Foreskin keratinocyte (primary cell): ENCODE measurements at places on chromosomes 11 and 22.
A peak's percentile ranks its signal among the peaks of the same experiment; 100 is the strongest.

DNA sequence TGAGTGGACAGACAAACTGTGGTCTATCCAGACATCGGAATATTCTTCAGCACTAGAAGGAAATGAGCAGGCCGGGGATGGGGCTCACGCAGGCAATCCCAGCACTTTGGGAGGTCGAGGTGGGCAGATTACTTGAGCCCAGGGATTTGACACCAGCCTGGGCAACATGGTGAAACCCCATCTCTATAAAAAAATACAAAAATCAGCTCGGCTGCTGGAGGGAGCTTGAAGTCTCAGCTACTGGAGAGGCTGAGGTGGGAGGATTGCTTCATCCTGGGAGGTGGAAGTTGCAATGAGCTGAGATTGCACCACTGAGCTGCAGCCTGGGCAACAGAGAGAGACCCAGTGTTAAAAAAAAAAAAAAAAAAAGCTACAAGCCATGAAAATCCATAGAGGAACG is 8.0 kb upstream of the CTSD start:
- no peak for DNase-seq

DNA sequence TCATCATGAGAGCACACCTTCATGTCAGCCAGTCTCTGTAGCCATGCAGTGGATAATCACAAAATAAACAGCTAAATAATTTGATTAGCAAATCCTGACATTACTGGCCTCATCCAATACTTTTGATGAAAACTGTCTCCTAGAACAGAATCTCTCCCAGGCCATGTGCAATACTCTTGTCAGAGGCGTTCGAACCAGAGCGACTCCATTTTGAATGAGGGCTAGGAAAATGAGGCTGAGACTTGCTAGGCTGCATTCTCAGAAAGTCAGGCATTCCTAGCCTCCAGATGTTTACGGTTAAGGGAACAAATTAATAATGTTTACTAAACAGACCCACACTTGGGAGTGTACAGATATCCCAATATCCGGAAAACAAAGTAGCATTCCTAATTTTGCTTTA is 69.9 kb downstream of the FAM168A start:
- DNase-seq, result no peak

GRCh38 chr22:50153056-50153755 is 17.3 kb upstream of the PANX2 start:
- no peak for DNase-seq

- DNase-seq, result no peak
Observed at GRCh38 chr22:21807544-21808529, 59.6 kb downstream of the MAPK1 start.

GRCh38 chr22:50445880-50446707 is 28.7 kb downstream of the SBF1 start:
- DNase-seq, result no peak

DNA sequence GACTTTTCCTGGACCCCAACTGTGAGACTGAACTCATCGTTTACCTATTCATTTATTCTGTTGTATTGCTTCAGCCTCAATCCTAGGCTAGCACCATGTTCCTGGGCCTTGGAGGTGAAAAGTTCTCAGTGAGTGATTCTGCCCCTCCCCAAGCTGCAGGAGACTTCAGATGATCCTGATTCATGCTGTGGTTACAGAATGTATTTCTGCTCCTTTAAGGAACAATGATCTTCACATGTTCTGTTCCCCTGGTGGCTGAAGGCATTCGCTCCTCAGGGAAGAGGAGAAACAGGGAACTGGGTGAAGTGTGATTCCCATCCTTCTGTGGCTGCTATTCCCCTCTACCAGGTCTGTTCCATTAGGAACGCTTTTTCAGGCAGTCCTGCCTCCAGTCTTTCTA is 2.4 kb downstream of the OR52E1 start:
- DNase-seq, result no peak

GRCh38 chr11:128053981-128054931 is 533.1 kb downstream of the ETS1 start:
- DNase-seq, result peak; percentile 80

- no peak for DNase-seq
Observed at GRCh38 chr22:27990451-27990840, 71.4 kb upstream of the PITPNB start.

GRCh38 chr11:11309906-11310305 is 43.1 kb downstream of the CSNK2A3 start:
- DNase-seq, result no peak

- no peak for DNase-seq
Observed at GRCh38 chr22:22046370-22046769, 63.8 kb upstream of the TOP3B start.

GRCh38 chr11:72553706-72554105 is 119.4 kb upstream of the CLPB start:
- DNase-seq, result no peak

GRCh38 chr11:65315204-65315865 is 669 bp downstream of the CDC42EP2 start:
- DNase-seq, result peak; percentile 58
